ENCODE measurements at places on chromosomes 2 and 18. TPM values are rescaled to one million over a fixed set of nuclear protein-coding genes. Genes with fewer than 3 reads are reported as not detected.

Gene C2orf72
- 37.7 TPM for polyA plus RNA-seq

Gene C2orf42
- 14.4 TPM for polyA plus RNA-seq

Gene TNFRSF11A
- polyA plus RNA-seq = not detected

Gene ANKRD53
- not detected for polyA plus RNA-seq

Gene RAX
- polyA plus RNA-seq = not detected

Gene TMEM178A
- 32.4 TPM for polyA plus RNA-seq

Gene FEV
- not detected for polyA plus RNA-seq

Gene ATP6V1B1
- 0.42 TPM for polyA plus RNA-seq

Gene SERPINB7
- polyA plus RNA-seq = not detected

Gene SH3BP4
- polyA plus RNA-seq = 3.1 TPM

Gene SP9
- 2.5 TPM for polyA plus RNA-seq

Gene AQP12A
- not detected for polyA plus RNA-seq

Gene TMEM163
- polyA plus RNA-seq = 3.1 TPM

Gene ZNF513
- polyA plus RNA-seq = 40.5 TPM

Gene NPAS2
- 3.2 TPM for polyA plus RNA-seq

Gene SCN9A
- 10.4 TPM for polyA plus RNA-seq

Gene ANKRD36B
- 63.5 TPM for polyA plus RNA-seq

Gene HDHD2
- polyA plus RNA-seq = 61.3 TPM

Gene GCG
- polyA plus RNA-seq = not detected

Gene CNPPD1
- 89.1 TPM for polyA plus RNA-seq

Gene CWC22
- 13.2 TPM for polyA plus RNA-seq

Gene GALR1
- 0.14 TPM for polyA plus RNA-seq

Gene ST8SIA5
- polyA plus RNA-seq = 0.93 TPM

Gene KLHL29
- 48.4 TPM for polyA plus RNA-seq

Gene CAPN10
- polyA plus RNA-seq = 120 TPM

Gene UNC80
- 10.4 TPM for polyA plus RNA-seq

Gene COL5A2
- 6.6 TPM for polyA plus RNA-seq

Gene RUFY4
- polyA plus RNA-seq = not detected

Gene PLGLB1
- 15.9 TPM for polyA plus RNA-seq

Gene SP140
- 0.74 TPM for polyA plus RNA-seq

Gene CENPA
- 2.1 TPM for polyA plus RNA-seq

Gene VWC2L
- 0.31 TPM for polyA plus RNA-seq

Gene GATA6
- polyA plus RNA-seq = not detected

Gene NT5C1B
- not detected for polyA plus RNA-seq

Gene PLEKHH2
- polyA plus RNA-seq = 1.1 TPM

Gene C2orf80
- polyA plus RNA-seq = 71.5 TPM

Gene COL4A4
- polyA plus RNA-seq = 0.46 TPM

Gene REG3G
- not detected for polyA plus RNA-seq

Gene GRHL1
- 25.4 TPM for polyA plus RNA-seq
